ENCODE measurements at places on chromosomes 12 and 14.

DNA sequence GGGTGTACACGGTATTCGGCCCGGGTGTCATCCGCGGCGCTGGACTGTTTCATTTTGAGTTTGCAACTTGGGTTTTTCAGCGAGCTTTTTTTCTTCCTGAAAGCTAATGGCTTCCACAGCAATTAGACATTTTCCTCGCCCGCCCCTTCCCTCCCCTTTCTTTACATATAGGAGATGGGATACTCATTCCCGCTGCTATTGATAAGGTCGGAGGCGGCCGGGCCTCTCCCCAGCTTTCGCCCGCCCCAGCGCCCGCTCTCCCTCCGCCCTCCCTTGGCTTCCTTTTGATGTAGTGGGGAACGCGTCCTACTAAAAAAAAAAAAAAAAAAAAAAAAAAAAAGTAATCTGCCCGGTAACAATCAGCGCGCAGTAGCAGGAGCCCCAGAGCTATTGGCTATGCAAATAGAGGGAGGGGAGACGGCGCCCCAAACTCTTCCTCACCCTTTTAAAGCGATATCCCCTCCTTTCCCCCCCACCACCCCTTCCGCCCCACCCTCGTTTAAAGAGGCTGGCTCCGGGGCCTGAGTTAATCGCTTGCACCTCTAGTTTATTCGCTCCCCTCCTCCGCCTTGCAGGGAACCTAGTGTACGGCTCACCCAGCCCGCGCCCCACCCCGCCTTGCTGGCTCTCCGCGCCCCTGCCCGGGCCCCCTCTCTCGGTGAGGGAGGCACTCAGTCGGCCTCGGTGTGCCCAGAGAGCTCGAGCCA lies 1.7 kb upstream of the CCND2 start:
- DNase-seq = peak; percentile 72

- DNase-seq = no peak
Observed at GRCh38 chr12:92337128-92337527, 191.5 kb upstream of the BTG1 start.

DNA sequence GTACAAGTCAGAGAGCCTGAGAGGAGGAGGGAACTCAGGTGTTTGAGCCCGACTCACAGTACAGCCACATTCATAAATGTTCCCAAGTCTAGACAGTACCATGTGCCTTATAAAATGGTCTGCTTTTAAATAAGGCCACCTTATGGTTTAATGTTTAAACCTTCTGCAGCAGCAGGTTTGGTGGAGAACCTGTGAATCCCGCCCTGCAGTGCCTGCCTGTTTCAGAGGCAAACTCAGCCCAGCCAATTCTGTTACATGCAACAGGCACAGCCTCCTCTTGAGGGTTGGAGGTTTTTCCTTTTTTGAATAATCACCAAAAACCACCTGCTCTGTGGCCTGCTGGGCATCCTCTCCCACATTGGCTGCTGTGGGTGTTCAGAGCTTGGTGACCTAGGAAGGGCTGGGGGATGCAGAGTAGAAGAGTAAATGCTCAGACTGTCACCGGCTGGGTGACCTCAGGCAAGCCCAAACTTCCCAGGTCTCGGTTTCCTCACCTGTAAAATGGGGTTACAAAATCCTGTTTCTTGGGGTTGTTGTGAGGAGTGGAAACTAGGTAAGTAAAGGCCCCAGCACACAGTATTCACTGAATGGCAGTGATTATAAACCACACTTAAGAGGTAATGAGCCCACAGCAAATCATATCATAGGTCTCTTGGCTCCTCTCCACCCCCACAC lies 28.0 kb downstream of the NUAK1 start:
- DNase-seq = no peak

GRCh38 chr14:99549684-99550083 lies 54.3 kb downstream of the CCDC85C start:
- no peak for DNase-seq

- DNase-seq = no peak
Observed at GRCh38 chr12:3929875-3930615, 56.8 kb upstream of the PARP11 start.

DNA sequence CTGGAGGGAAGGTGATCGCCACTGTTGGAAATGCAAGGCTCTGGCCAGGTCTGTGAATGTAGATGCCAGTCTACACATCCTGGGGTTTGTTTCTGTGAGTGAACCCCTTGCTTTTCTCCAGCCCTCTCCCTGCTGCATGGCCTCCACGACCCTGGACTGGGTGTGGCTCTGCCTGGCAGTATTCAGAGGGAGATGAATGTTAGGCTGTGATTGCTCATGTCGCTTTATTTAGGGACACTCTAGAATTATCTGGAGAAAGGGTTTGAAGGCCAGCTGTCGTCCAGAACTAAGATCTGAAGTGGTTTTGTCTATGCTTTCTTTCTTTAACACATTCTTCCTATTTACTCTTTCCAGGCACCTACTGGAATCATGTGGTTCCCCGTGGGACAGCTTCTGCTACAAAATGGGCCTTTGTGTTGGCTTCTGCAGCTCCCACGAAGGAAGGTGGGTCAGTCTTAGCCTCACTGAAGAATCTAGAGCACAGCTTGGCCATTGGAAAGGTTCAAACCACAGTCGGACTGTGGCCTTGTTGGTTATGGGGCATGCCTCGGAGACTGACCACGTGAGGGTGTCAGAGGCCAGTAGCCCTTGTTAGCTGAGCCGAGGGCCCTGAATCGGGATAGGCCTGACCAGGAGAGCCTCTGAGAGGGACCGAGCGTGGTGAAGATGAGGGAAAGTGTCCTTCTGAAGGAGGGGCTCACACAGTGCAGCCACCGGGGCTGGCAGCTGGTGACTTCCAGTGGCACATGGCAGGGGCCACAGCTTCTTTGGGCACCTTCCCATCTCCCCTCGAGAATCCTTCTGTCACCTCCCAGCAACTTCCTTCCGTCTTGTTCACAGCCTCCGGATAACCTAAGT lies 59.1 kb downstream of the ANKRD9 start:
- no peak for DNase-seq

DNA sequence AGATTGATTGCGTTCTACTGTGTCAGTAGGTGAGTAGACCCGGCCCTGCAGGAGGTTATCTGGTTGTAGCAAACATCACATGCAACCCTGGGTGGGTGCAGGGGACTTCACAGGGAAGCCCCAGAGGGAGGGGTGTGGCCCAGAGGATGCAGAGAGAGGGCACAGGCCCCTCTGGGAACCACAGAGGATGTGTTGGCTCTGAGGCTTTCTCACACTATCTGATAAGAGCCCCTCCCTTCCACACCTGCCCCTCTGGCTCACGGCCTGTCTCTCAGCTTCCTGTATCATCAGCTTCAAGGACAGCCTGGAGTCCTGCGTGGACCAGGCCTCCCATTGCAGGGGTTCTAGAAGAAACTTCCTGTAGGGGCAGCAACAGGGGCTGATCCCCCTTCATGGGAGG lies 101.9 kb downstream of the RIN3 start:
- peak; percentile 33 for DNase-seq

GRCh38 chr12:132085291-132085635 lies 58.9 kb downstream of the DDX51 start:
- DNase-seq = no peak

DNA sequence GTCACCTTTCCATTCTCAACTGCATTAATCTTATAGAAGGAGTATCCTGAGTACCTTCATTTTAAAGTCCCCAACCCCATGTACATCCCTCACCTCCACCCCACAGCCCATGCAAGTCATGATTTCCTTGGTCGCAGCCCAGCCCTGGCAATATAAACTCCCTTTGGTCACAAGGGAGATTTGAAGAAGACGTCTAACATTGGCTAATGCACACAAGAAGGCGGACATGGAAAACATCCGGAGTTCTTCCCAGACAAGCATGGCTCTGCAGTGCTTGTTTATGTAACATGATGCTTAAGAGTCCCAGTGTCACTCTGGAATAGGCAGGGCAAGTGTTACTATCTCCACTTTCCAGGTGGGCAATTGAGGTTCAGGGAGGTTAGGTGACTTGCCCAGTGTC lies 277.6 kb downstream of the DPF3 start:
- DNase-seq = no peak

GRCh38 chr12:122516544-122517361 lies 10.0 kb downstream of the RSRC2 start:
- DNase-seq = no peak

DNA sequence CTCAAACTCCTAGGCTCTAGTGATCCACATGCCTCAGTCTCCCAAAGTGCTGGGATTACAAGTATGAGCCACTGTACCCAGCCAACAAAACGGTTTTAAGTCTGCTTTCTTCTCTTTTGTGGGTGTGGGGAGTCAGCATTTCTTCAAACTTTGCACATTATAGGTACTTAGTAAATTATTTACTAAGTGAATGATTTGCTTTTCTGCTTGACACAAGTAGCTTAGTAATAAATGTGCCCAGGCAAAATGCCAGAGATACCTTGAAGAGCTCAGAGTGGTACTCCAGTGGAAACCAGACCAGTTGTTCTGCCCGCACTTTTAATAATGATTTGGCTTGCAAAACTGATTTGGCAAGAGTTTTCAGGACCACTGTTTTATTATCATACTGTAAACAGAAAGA lies 15.0 kb downstream of the DEPDC4 start:
- DNase-seq = no peak

DNA sequence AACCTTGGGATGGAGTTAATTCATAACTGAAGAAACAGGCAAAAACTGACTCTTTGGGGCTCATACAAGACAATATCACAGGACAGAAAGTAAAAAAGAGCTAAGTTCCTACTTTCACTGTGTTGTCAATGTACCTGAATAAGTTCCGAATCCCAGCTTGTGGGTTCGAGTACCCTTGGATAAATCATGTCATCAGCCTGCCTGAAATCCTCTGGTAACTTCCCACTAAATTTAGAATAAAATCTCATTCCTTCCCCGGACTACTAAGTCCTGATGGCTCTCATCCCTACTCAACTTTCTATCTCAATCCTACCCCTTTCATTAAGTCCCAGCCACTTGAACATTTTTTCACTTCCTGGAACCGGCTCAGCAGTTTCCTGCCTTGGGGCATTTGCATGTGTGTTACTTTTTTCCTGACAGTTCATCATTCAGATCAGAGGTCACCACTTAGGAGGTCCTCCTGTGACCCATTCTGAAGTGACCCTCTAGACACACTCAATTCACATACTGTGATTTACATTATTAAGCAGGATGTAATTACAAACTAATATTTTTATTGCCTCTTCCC lies 12.7 kb downstream of the ERP29 start:
- DNase-seq = no peak

DNA sequence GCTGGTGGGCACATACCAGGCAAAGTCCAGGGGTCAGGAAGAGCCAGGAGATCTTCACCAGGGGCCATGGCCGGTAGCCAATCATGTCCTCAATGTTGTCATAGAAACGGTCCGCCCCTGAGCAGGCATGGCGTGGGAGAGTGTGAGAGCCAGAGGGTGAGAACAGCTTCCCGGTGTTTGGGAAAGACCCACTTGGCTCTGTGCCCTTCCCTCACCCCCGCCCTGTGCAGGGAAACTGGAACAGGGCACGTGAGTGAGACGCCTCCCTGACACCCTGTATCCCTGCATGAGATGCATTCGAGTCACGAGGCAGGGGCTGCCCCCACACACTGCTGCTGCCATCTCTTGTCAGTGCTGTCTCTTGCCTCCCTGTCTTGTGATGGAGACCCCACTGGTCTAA lies 20.7 kb downstream of the SLC6A12 start:
- no peak for DNase-seq

- DNase-seq = no peak
Observed at GRCh38 chr14:71918955-71919354, 13.3 kb upstream of the RGS6 start.

DNA sequence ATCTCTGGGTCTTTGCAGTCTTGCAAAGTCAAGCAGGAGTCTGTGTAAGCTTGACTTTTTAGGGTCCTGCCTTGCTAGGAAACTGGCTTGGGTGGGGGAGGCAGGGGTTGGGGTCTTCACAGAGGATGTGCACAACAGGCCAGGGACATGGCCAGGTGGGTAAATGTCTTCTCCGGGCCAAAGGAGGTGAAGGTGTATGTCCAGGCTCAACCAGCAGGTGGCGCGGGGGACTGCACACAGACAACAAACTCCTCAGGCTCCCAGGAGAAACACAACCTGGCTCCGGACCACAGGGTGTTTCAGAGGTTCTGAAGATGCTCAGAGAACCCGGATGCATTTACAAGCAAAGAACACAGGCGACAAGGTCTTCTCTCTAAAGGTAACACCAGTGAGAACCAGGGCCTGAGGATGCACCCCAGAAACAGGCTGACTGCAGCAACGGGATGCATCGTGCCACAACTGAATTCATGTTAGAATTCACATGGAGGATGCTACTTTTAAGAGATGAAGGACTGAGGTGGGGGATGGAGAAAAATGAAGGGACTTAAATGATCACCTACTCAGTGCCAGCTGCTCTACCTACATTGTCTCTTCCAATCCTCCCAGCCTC lies 56.0 kb downstream of the PLEKHG3 start:
- DNase-seq = peak; percentile 47

DNA sequence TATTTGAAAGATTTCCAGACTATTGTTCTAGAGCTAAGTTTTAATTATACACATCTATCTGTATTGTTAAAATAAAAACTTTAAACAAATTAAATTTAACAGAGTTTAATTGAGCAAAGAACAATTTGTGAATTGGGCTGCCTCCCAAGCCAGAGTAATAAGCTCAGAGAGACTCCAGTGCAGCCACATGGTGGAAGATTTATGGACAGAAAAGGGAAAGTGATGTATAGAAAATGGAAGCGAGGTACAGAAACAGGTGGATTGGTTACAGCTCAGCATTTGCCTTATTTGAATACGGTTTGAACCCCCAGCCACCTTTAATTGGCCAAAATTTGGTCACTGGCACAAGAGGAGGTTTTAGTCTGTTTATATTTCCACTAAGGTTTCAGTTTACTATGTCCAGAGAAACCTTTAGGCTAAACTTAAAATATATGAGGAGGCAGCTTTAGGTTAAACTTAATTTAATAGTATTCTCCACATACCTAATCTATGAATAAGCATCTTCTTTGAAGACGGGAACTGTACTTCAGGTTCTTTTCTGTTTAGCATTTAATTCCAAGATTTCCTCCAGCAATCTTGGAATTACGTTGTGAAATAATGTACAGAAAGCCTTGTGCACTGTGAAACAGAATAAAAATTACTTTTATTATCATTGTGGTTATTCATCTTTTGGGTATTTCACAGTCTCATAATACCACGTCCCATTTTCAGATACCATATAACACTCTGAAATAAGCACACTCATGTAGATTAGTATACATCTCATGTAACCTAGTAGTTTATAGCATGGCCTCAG lies 19.4 kb downstream of the SRGAP1 start:
- DNase-seq = no peak

GRCh38 chr14:89531661-89532335 lies 114.8 kb upstream of the FOXN3 start:
- DNase-seq = no peak

- DNase-seq = no peak
Observed at GRCh38 chr14:103189481-103190470, 66.5 kb downstream of the TNFAIP2 start.

GRCh38 chr12:132872073-132872855 lies 15.1 kb downstream of the CHFR start:
- DNase-seq = no peak

GRCh38 chr12:82746668-82747067 lies 60.0 kb downstream of the TMTC2 start:
- no peak for DNase-seq

- DNase-seq = no peak
Observed at GRCh38 chr12:121748571-121749265, 36.2 kb downstream of the TMEM120B start.

- no peak for DNase-seq
Observed at GRCh38 chr12:60144395-60144794, 548.6 kb downstream of the SLC16A7 start.

All from activated T-helper 1 cell treated with anti-CD3 and anti-CD28 coated beads, Interleukin-2, amount 50 U/mL, for 16 hours (primary cell).